ENCODE measurements at places on chromosomes 16 and 17.

GRCh38 chr16:16027728-16028310 is 78.4 kb downstream of the ABCC1 start:
- no peak for DNase-seq

GRCh38 chr17:66310528-66311148 is 8.2 kb downstream of the PRKCA start:
- DNase-seq = no peak

- DNase-seq = no peak
These were observed 1262.8 kb upstream of the CDH8 start for GRCh38 chr16:63298993-63299392.

DNA sequence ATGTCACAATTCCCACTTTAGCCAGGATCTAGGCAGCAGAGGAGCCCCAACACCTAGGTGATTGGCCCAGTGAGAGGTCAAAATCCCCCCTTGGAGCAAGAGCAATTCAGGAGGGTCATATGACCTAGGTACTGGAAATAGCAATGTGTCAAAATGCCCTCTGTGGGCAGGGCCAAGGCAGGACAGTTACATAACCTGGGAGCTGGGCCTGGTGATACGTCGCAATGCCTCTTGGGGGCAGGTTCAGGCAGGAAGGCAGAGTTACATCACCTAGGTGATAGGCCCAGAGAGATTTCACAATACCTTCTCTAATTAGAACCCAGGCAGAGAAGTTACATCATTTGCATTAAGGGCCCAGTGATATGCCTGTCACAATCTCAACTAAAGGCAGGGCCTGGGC is 1906.3 kb downstream of the TP53TG3F start:
- DNase-seq = no peak

- no peak for DNase-seq
These were observed 41.0 kb upstream of the KSR1 start for GRCh38 chr17:27415120-27415795.

DNA sequence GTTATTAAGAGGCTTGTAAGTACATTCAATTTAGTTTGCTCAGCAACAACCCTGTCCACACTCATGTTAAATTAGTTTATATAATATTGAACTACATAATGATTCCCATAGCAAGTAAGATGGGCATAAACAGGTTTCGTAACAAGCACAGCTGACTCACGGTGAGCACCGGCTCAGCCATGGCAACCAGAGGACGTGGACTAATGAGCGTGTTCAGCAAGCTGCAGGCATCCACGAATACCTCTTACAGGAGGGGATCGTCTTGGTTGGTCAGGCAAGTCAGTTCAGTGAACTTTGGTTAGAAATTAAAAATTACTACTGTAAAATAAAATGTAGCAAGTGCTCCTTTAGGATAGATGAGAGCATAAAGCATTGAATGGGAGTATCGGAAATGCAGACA is 58.4 kb downstream of the ELAC2 start:
- no peak for DNase-seq

DNA sequence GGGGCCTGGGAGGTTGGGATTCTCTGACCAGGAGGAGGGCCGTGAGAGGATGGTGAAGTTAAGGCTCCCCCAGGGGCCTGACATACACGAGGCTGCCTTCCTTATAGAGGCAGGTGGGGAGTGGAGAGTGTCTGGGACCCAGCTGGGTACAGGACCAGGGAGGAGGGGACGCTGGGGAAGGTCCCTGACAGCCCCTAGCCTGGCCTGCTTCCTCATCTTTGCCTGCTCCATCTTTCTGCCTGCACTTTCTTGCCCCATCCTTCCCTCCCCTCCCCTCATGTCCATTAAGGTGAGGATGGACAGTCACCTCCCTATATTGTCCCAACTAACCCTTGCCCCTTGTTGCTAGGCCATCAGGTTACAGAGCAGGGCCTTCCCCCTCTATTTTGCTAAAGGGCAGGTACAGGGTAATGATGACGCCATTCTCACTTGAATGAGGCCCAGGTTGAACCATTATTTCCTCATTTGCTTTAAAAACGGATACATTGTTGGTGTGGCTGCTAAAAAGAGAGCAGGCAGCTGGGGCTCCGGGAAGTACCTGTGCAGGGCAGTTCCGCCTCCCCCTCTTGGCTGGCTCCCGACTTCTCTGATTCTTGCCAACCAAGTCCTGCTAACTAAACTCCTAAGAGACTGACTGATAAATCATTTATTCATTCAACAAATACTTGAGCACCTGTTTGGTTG is 1.3 kb downstream of the C17orf99 start:
- DNase-seq = no peak

- no peak for DNase-seq
These were observed 737 bp downstream of the NUDT16L1 start for GRCh38 chr16:4693956-4694641.

DNA sequence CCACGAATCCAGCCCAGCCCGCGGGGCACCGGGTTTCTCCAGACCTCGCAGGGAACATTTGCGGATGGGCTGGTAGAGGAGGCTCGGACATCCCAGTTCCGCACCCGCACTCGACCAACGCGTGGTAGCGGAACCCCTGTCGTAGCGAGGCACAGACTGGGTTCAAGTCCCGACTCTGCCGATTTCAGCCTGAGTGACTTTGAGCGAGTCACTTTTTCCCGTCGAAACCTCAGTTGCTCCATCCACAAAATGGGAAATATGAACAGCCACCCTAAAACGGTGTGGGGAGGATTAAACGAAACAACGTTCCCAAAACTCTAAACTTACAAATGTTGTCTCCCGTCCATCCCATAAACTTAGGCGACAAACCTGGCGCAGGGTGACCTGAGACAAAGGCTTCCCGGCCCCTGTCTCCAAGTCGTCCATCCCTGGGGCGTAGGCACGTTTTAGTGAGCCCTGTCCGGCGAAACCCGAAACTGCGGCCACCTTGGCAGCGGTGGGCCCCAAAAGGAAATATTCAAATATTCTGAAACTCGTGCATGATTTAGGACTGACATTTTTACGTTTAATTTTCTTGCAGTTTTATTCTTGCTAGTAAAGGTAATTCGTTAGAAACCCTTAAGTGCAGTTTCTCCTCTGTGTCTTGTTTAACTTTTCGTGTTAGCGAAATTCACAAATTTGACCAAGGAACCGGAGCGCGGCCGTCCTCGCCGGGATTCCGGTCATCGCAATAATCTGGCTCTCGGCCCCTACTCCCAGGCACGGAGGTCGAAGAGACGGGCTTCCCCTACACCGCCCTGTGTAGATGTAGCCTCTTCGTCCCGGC is 1.9 kb upstream of the MLLT6 start:
- DNase-seq = no peak

GRCh38 chr16:87679593-87680271 is 77.4 kb downstream of the JPH3 start:
- no peak for DNase-seq

DNA sequence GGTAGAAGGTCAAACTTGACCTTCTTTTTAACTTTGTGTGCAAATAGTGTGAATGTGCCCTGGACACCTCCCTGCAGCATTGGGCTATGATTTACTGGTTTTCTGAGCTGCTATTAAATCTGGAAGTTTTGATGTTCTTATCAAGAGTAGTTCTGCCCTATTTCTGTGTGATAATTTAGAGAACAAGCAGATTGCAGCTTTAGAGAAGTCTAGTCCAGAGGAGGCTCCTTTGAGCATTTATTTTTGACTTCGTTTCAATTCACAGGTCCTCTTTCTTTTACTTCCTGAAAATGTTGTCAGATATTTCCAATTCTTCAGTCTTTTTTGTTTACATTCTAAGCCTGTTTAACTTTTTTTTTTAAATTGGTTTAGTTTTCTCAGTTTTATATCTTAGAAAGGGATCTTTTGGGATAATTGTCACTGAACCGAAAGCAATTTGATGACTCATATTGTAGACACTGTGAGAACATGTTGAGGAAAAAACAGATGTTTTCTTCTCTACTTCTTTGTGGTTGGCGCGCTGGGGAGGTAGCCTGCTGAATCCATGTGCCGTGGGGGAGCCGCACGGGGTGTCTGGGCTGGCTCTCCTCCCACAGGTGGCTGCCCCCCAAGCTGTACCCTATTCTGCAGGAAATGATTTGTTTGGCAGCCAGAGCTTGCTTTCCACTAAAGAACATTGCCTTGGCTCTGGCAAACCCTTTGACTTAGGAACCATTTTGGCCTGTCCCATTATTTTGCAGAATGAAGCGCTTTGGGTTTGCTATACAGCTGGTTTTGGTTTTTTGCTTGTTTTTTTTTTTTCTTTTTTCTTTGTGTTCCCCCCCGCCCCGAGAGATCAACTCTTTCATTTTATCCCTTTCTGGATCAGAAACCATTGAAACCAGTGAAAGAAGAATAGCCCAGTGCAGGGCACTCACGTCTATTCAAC is 53.4 kb downstream of the MFSD11 start:
- no peak for DNase-seq

- DNase-seq = no peak
These were observed at the start of gene NTN1 for GRCh38 chr17:9021158-9021991. Gene NTN1, plus strand, starts transcription at chr17:9021510. Its CDS starts 864 bp downstream, at chr17:9022374.

DNA sequence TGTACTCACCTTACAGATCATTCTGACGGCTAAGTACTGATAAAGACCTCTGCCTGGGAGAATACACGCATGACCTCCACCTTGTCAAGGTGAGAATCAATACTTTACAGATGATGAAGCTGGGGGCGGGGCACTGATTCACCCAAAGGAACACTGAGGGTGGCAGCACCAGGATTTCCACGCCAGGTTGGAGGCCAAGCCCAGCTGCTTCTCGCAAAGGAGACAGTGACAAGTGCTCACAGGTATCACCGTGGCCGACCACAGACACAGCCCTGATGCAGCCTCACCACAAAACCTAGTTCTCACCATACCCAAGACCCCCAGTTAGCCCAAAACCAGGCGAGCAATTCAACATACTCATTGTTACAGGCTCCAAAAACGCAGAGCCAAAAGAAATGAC is 434.2 kb downstream of the SOX9 start:
- DNase-seq = no peak

DNA sequence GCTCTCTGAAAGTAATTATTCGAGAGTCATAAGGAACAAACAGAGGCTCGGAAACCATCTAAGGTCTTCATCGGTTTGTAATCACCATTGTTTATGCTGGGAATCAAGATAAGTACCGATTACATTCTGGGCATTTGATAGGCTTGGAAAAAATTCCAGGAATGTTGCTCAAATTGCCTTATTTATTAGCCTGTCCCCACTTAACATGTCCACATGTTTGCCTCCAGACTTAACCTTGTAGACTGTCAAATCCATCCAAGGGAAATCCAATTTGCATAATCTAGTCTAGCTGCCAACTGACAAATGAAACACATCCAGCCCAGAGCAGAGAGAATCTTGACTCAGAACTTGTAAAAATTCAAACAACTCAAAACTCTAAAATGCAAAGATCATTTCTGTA is 51.3 kb upstream of the TMC5 start:
- no peak for DNase-seq

- no peak for DNase-seq
These were observed 13.0 kb downstream of the ARL4D start for GRCh38 chr17:43411749-43412148.

GRCh38 chr17:79811011-79811867 is 14.4 kb upstream of the CBX8 start:
- no peak for DNase-seq

DNA sequence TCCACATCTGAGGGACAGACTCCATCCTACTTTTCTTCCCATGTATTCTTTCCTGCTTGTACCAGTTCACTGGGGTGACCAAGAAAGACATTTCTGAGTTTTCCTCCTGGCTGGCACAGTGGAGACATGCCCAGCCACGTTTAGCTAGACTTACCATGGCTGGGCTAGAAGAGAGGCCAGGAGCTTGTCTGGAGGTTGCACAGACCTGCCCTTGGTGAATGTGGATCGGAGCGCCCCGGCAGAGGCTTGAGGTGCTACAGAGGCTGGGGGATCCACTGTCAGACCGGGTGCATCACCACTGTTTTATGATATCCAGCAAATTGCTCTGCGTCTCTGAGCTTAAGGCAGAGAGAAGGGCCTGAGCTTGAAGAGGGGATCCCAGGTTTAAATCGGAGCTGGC is 3.5 kb downstream of the IL4R start:
- DNase-seq = no peak

GRCh38 chr17:16969931-16970906 is 1.7 kb downstream of the TNFRSF13B start:
- DNase-seq = no peak

DNA sequence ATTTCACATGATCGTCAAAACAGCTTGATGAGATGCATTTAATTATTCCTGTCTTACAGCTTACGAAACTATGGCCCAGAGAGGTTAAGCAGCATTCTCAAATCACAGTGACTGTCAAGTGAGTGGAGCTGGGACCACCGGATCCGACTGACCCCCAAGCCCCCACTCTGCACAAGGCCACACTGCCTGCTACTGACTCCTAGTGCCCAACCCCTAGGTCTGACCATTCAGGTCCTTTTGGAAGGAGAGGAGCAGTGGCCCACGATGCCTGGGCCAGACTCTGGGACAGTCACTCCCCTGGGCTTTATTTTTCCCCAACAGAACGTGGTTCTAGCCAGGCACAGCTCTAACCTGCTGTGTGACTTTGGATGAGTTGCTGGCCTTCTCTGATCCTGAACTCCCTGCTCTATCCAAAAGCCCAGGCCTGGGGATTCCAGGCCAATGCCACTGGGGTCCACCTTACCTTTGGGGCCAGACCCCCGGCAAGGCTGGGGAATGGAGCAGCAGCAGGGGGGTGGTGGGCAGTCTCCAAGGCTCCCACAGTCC is 9.9 kb downstream of the TSPOAP1 start:
- no peak for DNase-seq

DNA sequence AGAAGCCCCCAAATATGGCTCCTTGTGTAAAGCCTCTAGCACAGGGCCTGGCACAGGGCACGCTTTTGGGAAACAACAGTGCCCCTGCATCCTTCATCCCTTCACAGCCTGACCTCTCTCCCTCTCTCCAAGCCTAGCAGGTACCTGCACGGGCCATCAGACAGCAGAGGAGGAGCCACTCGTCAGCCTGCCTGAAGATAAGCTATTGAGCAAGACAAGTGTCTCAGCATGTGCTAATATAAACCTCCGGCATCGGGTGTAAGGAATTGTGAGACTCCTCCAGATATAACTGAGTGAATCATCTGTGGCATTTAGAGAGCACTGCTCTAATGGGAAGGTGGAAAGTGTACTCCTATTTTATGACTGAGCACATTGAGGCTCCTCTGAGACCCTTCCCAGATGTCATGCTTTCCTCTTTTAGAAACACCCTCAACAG is 38.3 kb downstream of the TBX4 start:
- no peak for DNase-seq

GRCh38 chr16:70746040-70746707 is 54.8 kb downstream of the VAC14 start:
- DNase-seq = no peak

- no peak for DNase-seq
These were observed 13.6 kb downstream of the CLEC16A start for GRCh38 chr16:10957771-10958482.

Measured in NCI-H1417 treated with DMSO at 0.1 percent for 48 hours (cell line).